ENCODE measurements at places on chromosomes 2 and 18.

DNA sequence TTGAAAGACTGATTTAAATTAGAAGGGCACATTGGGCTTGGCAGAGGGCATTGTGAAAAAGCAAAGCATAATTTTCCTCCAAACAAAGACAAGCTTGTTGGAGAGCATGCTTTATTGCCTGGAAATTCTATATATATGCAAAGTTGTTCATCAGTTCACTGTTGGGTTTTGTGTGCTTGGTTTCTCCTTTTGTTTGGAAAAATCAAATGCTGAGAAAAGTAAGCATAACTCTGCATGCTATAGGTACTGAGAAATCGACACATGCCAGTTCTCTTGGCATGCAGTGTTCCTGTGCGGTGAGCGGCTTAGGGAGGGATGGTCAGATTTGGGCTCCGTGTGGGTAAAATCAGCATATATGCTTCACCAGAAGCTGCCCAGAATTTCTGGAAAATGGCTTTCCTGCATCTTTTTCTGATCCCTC, 161.0 kb downstream of the RAPGEF4 start:
- no peak for DNase-seq

- DNase-seq, result no peak
These were observed 155.3 kb downstream of the ANTXR1 start for GRCh38 chr2:69168144-69168813.

DNA sequence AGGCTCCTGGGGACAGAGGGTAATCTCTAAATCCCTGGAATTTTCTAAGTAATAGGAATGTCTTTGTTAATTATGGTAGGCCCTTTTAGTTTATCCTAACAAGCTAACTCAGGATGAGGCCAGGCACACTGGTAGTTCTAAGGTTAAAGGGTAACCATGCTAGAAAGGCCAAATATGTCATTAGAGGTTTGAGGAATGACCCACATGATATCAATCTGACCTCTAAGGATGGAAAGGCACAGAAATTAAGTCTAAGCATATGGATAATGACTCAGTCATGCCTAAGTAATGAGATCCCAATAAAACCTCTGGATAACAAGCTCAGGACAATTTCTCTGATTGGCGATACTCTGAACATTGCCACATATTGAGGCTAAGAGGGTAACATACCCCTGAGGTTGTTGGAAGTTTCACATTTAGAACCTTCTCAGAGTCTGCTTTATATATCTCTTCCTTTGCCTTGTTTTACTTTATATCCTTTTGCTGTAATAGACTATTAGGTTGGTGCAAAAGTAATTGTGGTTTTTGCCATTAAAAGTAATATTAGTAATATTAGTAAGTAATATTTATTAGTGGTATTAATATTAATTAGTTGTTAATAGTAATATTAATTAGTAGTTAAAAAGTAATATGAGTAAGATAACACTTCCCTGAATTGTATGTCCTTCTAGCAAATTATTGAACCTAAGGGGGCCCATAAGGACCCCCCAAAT, 806.3 kb upstream of the GCFC2 start:
- no peak for DNase-seq

- no peak for DNase-seq
These were observed 311.8 kb upstream of the ST6GAL2 start for GRCh38 chr2:107197594-107198294.

DNA sequence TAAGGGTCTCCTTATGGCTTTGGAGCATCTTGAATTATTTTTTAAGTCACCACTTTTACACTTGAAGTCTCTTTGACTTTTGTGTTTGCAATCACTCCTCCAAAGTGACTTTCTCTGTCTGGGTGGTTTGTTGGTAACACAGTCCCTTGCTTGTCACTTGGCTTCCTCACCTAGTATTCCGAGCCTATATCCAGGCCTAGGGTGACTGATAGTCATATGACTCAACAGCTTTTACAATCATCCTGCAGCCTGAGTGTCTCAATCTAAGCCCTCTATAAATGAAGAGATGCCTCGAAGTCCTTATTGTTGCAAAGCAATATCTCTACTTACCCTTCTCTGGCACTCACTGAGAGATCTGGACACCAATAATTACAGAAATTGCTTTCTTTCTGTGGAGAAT, 53.9 kb upstream of the SETBP1 start:
- no peak for DNase-seq

DNA sequence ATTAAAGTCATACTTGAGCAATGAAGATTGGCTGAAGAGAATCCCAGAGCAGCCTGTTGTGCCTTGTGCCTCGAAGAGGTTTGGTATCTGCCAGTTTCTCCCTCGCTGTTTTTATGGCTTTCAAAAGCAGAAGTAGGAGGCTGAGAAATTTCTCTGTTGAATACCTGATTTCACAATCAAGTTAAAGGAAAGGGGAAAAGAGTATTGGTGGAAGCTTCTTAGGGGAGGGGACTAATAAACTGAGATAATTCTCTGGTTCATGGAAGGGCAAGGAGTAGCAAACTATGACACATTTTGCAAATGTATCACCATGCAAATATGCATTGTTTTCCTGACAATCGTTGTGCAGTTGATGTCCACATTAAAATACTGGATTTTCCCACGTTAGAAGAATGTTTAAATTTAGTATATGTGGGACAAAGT, at the start of gene IL1B:
Gene IL1B, minus strand, starts transcription at position 85 of the 423 bp plus-strand sequence. CDS start 550 bp downstream, outside the sequence.
- DNase-seq, result no peak

- DNase-seq, result no peak
These were observed 1.8 kb downstream of the LANCL1 start for GRCh38 chr2:210474776-210475175.

GRCh38 chr2:202426751-202427150, 50.6 kb downstream of the BMPR2 start:
- no peak for DNase-seq

- no peak for DNase-seq
These were observed 9.1 kb upstream of the MYO5B start for GRCh38 chr18:50203801-50204604.

DNA sequence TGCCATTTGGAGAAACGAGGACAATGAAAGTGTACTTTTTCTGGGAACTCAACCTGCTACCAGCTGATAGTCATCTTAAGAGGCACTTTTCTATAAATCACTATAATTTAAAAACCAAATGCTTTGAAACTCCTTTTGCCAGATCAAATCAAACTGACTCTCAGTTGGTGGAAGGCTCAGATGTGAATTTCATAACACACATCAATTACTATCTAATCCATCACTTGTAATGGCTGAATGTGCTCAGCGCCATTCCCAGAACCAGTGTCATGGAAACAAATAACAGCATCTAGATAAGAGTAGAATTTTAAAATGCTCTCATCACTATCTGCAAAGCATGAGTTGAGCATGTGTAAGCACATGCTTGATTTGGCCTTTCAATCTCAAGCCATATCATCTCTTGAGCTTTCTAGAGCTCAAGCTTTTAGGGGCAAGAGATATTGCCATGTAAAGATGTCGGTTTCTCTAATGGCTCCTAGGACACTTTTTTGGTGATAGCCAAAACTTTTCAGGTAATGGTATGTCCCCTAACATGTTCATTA, 223.1 kb upstream of the ACVR2A start:
- DNase-seq, result no peak
